Mucosa of descending colon (tissue), 3 donors: ENCODE measurements at places on chromosomes 2 and 18. TPM values are rescaled to one million over a fixed set of nuclear protein-coding genes. Genes with fewer than 3 reads are reported as not detected.
A peak's percentile ranks its signal among the peaks of the same experiment; 100 is the strongest.

DNA sequence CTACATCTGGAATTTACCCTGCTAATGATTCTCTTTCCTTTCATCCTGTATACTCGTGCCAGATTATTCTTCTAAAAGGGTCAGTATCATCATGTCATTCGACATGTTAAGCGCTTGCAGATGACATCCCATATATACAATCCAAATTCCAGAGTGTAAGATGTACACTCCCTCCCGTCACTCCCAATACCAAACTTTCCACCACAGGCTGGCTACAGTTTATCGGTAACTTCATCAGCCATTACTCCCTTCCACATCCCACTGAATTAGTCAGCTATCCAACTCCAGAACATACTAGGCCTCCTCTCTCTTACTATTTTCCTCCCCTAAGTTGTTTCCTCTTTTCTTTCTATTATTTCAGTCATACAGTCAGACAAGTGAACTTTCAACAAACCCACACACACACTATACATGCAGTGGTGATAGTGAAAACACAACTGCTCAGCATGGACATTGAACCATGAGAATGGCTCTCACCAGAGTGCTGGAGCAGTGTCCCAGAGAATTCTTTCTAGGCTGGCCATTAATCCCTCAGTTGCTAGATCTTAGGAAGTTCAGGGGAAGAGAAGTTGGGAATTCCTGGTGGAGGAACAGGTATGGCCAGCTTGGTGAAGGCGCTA lies 10.6 kb upstream of the NMI start:
- no peak for DNase-seq

DNA sequence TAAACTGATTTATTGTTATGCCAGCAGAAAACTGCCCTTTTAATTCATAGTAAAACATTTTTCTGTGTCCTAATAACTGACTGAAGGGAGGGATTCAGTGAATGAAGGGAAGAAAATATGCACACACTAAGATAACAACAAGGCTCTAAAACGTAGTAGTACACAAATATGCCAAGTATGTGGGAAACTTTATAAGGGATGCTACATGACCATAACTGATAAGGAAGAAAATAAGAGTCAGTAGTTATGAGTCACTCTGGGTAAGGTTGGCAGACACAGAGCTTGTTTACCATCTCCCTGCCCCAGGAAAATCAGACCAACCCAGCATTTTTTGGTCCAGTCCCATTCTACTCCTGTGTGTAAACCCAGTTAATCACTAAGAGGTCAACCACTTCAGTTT lies 124.2 kb downstream of the RPRM start:
- no peak for DNase-seq

- DNase-seq = peak; percentile 45
Measured at GRCh38 chr18:50649821-50650220, 89.9 kb downstream of the MAPK4 start.

DNA sequence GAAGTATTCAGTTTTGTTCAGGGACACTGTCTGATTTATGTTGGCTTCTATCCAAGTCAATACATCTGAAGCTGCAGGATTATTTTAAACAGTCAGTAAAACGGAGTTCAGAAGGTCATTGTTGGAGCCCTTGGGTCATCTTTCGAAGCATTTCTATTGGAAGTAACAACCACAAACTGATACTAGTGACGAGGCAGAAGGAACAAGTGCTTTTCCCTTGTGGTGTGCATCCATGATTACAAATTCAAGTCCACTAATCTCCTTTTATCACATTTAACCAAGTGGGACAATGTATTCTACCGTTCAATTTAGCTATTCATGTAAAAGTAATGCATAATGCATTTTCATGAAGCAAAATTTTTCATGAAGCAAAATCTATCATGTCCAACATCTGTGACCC lies 76.9 kb downstream of the CD226 start:
- DNase-seq = no peak

- DNase-seq = no peak
Measured at GRCh38 chr18:377088-377487, 109.2 kb upstream of the THOC1 start.

- no peak for DNase-seq
Measured at GRCh38 chr18:71212222-71212621, 923.4 kb downstream of the SOCS6 start.

GRCh38 chr2:206241736-206242135 lies 32.7 kb upstream of the ZDBF2 start:
- DNase-seq = no peak

DNA sequence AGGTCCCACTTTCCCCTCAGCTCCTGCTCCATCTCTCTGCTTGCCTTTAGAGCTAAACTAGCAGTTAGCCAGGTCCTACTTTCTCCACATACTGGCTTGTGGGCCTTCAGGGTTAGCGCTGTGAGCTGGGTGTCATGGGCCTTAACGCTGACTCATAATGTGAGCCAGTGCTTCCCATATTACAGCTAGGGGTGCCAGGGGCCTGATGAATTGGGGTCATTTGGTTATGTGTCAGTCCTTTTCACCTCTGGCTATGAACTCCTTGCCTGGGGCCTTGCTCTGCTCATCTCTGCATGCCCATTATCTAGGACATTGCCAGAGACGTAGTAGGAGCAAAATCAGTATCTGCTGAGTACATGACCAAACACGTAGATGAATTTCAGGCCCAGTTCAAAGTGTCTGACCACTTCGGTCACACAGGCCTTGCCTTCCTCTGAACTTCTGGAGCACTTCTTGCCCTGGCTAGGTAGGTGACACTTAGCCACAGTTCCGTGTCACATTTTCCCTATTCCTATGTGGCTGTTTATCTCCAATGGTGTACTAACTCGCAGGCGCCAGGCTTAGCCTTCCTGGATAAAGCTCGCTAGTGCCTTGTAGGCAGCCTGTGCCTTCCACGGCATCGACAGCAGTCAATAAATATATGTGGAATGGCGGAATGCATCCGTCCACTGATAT lies 103.2 kb upstream of the SIX3 start:
- DNase-seq = no peak

- no peak for DNase-seq
Measured at GRCh38 chr18:57561728-57562423, 24.6 kb downstream of the FECH start.

DNA sequence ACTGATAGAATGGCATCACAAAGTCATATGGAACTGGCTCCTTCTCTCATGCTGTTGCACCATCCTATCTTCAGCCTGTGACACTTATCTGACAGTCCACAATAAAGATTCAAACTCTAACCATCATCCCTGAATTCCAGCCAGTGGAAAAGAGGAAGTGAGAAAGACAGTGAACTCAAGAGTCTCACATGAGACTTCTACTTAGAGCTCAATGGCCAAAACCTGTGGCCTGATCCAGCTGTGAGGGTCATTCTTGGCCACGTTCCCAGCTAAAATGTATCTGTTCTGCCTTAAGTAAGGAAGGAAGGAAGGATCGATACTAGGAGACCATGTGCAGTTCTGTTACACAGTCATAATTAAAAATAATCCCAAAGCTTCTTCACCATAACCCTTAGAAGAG lies 73.6 kb downstream of the RND3 start:
- DNase-seq = no peak

- DNase-seq = no peak
Measured at GRCh38 chr2:120419073-120419472, 73.1 kb downstream of the INHBB start.

- DNase-seq = peak; percentile 78
Measured at GRCh38 chr2:47653902-47654789, 128.8 kb upstream of the MSH6 start.

GRCh38 chr18:65567372-65567771 lies 183.4 kb upstream of the CDH7 start:
- DNase-seq = no peak

DNA sequence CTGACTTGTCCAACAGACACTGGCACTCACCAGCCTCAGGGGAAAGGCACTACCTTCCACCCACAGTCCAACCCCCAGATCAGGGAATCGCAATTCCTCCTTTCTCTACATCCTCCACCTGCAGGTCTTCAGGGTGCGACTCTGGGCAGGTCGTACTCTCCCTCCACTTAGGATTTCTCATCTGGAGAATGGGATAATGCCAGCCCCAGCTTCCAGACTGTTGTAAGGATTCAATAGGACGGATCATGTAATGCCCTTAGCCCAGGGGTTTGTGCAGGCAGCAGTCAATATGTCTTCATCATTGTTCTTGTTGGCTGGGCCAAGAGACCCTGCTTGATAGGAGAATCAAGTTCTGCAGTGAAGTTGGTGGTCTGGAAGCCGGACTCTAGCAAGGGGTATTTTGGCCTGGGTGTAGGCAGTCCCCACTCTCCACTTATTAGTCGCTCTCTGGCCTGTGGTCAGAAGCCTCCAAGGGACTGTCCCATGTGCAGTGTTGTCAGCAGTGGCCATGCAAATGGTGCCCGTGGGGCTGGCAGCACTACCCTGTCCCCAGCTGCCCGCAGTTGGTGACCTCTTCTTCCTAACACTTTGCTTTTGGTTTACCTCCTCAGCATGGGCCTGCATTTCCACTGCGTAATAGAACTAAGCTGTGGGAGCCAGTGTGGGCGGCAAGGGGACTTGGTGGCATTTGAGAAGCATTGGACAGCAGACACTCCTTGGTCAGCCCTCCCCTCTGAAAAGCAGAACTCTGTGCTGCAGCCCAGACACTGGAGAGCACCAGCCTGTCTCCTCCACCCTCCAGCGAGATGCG lies 172.4 kb upstream of the HS6ST1 start:
- DNase-seq = no peak

- no peak for DNase-seq
Measured at GRCh38 chr2:199100326-199101110, 357.2 kb downstream of the SATB2 start.

DNA sequence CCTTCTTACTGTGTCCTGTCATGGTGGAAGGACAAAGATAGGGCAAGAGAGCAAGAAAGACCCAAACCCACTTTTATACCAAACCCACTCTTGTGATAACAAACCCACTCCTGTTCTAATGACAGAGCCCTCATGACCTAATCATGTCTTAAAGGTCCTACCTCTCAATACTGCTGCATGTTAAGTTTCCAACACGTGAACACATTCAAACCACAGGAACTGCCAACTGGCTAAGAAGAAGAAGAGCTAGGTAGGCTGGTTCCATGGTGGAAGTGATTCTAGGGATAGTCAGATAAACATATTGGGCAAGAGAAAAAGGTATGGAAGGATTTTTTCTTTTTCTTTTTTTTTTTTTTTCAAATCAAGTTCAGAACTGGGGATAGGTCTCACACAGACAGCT lies 22.0 kb downstream of the CTLA4 start:
- DNase-seq = no peak

- DNase-seq = no peak
Measured at GRCh38 chr2:219172231-219173154, 2.7 kb upstream of the SLC23A3 start.

- DNase-seq = no peak
Measured at GRCh38 chr2:29146197-29146596, 31.0 kb downstream of the CLIP4 start.

- DNase-seq = no peak
Measured at GRCh38 chr2:99863236-99863902, 279.0 kb downstream of the AFF3 start.

The PXDN gene
- total RNA-seq = 9.3 TPM

The CFAP53 gene
- 0.47 TPM for total RNA-seq

The POU3F3 gene
- total RNA-seq = 0.14 TPM

The FBLN7 gene
- 2.2 TPM for total RNA-seq

The RIT2 gene
- total RNA-seq = 0.44 TPM

The CGREF1 gene
- 1.5 TPM for total RNA-seq

The SERPINB4 gene
- not detected for total RNA-seq
